Foreskin keratinocyte (primary cell): ENCODE measurements at places on chromosomes 5 and 9.

DNA sequence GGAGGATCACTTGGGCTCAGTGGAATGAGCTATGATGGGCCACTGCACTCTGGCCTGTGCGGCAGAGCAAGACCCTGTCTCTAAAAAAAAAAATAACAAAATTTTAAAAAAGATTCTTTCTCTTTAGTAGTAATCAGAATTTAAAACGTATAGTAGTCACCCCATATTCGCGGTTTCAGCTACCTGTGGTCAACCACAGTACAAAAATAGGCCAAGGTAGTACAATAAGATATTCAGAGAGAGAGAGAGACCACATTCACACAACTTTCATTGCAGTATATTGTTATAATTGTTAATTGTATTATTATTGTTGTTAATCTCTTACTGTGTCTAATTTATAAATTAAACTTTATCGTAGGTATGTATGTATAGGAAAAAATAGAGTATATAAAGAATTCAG lies 18.7 kb downstream of the INIP start:
- DNase-seq = no peak

- DNase-seq = no peak
Measured at GRCh38 chr5:82821846-82822633, 255.2 kb downstream of the TMEM167A start.

DNA sequence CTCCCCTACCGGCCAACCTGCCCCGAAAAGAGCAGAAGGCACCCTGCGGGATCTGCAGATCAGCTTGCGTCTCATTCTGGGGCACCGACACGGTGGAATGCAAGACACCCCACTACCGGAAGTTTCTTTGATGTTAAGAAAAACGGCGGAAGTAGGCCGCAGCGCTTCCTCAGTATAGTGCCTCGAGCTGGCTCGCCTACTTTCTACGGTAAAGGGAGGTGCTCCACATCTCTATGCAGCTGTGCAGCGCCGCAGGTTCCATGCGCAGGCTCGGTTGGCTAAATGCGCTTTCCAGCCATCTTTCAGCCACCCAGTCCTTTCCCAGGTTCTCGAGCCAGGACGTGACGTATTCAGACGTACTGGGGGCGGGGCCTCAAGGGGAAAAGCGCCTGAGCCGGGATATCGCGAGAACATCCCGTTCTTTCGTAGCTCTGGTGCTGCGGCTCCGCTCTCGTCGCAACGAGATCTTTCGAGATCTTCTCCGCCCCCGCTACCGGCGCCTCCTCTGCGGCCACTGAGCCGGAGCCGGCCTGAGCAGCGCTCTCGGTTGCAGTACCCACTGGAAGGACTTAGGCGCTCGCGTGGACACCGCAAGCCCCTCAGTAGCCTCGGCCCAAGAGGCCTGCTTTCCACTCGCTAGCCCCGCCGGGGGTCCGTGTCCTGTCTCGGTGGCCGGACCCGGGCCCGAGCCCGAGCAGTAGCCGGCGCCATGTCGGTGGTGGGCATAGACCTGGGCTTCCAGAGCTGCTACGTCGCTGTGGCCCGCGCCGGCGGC lies at the start of gene HSPA4:
TSS of gene HSPA4 (plus strand) at position 472 of the 775 bp plus-strand sequence. CDS start at position 710, 238 bp downstream.
- peak; percentile 97 for DNase-seq

DNA sequence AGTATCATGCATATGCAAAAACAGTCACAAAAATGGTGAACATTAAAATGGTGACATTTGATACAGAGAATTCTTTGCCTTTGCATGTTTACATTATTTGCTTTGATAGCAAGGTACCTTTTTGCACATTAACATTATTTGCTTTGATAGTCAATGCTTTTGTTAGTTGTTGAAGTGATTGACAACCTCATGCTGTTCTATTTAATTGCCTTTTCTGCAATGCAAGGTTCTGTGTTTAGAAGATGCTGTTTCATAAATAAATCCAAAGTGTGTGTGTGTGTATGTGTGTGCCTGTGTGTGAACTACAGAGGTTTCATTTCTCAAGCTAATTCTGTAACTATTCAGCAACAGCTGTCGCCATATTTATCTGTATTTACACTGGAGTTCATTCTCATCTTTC lies 668.7 kb downstream of the NR2F1-AS1 start:
- no peak for DNase-seq

GRCh38 chr5:73851471-73852181 lies 225.6 kb downstream of the ARHGEF28 start:
- DNase-seq = no peak

- DNase-seq = no peak
Measured at GRCh38 chr5:33855396-33855795, 36.4 kb downstream of the ADAMTS12 start.

DNA sequence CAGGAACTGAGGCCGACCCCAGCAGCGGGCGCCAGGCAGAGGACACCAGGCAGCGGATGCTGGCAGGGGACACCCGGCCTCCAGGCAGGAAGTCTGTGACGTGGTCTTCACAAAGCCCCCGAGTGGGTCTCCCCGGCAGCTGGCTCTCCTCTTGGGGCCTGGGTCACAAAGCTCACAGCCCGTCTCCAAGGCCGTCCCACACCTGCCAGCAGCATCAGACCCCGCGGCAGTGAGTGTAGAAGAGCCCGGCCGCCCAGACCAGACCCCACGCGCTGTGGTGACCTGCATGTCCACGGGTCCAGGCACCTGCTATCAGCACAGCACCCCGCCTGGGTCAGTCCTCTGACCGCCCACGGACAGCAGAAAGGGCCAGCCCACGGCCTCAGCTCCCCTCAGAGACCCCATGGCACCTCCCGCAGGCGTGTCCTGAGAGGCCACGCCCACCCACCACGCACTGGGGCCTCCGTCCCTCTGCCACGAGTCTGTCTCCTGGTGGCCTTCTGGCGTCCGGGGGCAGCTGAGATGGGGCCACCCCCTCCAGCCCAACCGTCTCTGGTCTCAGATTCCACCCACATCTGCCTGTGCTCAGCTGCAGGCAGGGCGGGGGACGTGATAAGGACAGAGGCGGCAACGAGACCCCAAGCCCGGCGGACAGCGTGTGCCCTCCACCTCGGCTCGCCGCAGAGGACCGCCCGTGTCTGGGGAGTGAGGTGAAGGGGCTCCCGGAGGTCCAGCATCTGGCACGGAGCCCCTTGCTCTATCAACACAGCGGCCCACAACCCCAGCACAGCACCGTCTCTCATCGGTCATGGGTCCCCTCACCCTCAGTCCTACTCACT lies 34.2 kb downstream of the EXD3 start:
- DNase-seq = no peak

DNA sequence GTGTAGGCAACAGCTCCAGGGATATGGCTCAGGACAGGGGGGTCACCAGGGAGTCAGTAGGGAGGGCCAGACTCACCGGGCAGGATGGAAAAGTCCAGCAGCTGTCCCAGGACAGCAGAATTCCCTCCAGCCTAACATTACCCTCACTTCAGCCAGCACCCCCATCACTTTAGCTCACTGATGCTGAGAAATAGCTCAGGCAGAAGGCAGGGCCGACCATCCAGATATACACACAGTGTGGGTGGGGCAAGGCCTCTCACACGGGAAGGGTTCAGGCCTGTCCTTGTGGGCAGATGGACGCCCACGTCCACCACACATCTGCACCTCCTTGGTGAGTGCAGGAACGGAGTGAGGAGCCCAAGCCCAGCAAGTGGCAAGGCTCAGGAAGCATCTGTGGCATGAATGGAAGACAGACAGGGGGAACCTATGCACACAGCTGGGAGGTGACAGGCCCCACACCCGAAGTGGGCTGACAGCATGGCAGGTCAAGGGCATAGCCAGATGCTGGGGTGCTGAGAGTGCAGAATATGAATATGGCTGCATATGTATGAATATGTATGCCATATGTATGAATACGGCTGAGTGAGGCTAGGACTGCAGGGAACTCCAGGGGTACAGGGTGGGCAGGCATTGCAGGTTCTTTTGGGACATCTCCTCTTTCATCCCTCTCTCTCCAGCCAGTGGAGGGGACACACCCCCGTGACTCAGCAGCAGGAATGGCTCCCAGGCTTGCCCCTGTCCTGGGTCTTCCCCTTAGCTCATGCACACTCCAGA lies 17.0 kb downstream of the BICD2 start:
- no peak for DNase-seq

- no peak for DNase-seq
Measured at GRCh38 chr9:89375191-89375760, 57.0 kb downstream of the SECISBP2 start.

- DNase-seq = no peak
Measured at GRCh38 chr9:126454795-126455194, 128.2 kb downstream of the MVB12B start.

DNA sequence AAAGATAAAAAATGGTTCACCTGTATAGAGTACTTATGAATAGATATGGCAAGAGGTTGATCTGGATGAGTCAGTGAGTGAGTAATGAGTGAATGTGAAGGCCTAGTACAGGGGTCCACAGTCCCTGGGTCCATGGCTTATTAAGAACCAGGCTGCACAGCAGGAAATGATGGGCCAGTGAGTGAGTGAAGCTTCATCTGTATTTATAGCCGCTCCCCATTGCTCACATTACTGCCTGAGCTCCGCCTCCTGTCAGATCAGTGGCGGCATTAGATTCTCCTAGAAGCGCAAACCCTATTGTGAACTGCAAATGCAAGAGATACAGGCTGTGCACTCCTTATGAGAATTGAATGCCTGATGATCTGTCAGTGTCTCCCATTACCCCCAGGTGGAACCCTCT lies 307.7 kb upstream of the ZNF608 start:
- peak; percentile 68 for DNase-seq

DNA sequence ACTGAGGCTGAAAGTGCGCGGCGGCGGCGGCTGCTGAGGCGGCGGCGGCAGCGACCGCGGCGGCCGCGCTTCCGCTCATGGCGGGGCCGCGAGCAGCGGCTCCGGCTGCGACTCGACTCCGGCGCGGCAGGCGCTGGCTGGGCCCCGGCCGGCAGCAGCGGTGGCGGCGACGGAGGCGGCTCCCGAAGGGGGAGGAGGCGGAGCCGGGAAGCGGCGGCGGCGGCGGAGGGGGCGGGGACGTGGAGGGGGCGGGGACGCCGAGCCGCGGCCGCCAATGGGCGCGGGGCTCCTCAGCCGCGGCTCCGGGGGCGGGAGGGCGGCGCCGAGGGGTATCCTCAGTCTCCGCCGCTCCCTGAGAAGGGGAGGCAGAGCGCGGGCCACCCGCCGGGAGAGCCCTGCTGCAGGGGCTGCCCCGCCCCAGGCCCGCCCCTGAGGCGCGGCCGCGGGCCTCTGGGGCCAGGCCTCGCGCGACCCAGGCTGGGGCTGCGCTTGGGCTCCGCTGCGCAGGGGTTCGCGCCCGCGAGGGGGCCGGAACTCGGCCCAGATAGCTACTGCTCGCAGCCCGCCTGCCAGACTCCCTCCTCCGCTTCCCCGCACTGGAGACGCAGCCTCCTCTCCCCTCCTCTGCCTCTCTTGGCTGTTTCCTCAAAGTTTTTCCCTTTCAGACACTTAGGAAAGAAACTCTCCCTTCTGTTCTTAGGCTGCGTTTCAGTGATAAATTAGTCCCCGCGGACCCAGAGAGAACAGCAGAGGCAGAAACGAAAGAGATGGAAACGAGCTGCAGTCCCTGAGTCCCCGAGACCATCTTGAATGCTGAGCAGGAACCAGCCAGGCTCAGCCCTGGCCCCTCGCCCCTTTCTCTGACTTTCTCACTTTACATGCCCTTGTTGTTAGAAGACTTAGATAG lies 85.0 kb upstream of the MELK start:
- peak; percentile 54 for DNase-seq

DNA sequence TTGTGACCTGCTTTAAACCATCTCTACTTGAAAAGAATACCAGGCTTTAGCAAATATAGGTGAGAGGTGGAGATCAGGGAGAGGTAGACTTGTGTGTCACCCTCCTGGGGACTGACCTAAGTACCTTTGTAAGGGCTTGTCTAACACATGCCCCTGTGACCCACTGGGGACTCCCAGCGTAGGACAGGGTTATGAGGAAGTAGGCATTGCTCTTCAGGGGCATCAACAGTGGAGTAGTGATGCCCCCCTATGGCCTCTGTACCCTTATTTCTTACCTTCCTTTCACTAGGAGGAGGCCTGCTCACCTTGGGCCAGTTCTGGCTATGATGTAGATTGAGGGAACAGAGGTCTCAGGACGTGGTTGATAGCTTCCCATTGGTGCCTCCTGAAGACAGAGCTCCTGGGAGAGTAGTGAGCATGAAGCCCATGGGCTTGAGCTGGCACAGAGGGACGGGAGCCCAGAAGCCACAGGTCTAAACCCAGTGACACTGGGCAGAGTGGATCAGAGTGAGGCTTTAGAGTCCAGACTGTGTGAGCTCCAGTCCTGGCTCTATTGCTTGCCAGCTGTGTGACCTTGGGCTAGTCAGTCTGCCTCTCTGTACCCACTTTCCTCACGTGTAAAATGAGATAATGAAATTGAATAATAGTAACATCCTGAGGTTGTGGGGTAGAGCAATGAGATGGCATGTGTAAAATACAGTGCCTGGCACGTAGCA lies 191.7 kb downstream of the AOPEP start:
- no peak for DNase-seq

- no peak for DNase-seq
Measured at GRCh38 chr5:29414681-29415080, 1778.8 kb upstream of the CDH6 start.
